ENCODE measurements at places on chromosomes 6 and 20. TPM values are rescaled to one million over a fixed set of nuclear protein-coding genes. Genes with fewer than 3 reads are reported as not detected.

SPEF1 gene
- not detected for total RNA-seq

MDFI gene
- total RNA-seq = 21.7 TPM

DNA sequence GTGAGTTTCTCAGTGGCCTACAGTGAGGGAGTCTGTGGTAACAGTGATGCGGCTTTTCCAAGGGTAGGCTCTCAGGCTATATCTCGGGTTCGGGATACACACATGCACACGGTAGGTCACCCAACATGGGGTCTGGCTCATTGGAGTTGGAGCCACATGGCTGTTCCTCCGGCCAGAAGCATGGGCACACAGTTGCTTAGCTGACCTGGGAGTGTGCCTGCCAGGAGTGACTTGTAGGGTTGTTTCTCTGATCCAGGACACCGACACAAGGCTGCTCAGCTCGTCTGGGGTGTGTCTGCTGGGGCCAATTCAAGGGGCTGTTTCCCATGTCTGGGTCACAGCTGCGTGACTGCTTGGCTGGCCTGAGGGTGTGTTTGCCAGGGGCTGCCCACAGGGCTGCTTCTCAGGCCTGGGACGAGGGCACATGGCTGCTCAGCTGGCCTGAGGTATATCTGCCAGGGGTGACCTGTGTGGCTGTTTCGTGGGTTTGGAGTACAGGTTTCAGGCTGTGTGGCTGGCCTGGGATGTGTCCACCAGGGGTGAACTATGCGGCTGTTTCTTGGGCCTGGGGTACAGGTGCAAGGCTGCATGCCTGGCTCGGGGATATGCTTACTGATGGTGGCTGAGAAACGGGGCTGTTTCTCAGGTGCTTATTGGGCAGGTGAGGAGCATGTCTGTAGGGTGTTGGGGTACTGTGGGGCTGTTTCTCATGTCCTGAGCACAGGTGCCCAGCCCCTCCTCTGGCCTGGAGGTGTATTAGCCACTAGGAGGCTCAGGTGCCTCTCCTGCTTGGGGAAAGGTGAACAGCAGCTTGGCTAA is 15.2 kb downstream of the KIF25 start:
- DNase-seq = no peak

- DNase-seq = peak; percentile 89
These were observed 639 bp upstream of the CD24 start for GRCh38 chr6:106974999-106975737.

TUBB2B gene
- 12.2 TPM for total RNA-seq

DNA sequence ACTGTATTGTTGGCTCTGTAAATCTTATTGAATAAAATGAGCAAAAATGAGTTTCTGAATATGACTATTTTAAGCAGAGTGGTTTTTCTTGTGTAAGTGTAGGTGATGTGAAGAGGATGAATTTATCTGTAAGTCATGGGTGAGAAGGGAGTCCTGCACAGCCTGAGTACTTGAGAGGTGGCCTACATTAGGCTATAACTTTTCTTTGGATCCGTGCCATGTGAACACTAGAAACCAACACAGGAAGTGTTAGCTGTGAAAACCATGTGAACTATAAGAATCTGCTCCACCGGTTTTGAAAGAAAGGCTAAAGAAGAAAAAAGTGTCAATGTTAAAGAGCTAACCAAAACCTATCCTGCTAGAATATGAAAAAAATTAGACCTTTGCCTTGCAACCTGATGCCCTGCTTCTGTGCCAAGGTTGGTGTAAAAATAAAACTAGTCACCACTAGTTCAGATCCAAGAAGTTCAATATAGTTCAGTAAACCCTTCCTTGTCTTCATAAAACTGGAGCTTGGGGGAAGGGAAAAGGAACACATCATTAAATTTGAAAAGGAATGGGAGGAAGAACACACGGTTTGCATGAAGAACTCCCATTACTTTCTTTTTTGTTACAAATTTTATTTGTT is 21.3 kb downstream of the PLCB1 start:
- DNase-seq = no peak

NOL7 gene
- 47.0 TPM for total RNA-seq

GRCh38 chr20:6744805-6745204 is 22.7 kb upstream of the BMP2 start:
- no peak for DNase-seq

- no peak for DNase-seq
These were observed 27.0 kb downstream of the HECA start for GRCh38 chr6:139161817-139162284.

DNA sequence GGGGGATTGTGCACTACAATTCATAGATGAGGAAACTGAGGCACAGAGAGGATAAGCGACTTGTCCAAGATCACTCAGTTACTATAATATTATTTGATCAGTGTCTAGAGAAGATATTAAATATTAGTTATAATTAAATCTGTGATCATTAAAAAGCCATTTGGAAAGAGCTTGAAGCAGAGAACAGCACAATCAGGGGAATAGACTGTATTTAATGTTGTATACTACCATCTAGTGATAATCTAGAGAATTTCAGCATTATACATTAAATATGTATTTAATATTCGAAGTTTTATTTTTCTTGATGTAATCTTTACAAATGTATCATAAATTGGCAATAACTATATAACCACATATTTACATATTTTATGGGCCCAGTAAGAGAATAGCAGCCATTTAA is 20.1 kb upstream of the MTCL3 start:
- DNase-seq = no peak

LRRC73 gene
- 0.45 TPM for total RNA-seq

DNA sequence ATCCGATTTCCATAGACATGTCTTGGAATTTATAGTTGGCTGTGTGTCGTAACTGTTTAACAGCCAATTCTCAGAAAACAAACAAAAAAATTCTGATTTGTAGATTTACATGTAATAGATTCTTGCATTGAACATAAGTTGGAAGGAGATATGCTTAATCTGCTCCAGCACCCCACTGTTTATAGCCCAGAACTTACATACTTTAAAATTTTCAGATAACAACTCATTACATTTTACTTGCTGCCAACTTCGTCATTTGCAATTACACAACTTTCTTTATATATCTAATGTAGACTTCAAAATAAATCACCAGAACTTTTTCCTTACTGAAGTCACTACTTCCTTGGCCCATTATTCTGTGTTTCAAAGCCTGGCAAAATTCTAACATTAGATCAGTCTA is 472.3 kb upstream of the EYS start:
- DNase-seq = no peak

DNA sequence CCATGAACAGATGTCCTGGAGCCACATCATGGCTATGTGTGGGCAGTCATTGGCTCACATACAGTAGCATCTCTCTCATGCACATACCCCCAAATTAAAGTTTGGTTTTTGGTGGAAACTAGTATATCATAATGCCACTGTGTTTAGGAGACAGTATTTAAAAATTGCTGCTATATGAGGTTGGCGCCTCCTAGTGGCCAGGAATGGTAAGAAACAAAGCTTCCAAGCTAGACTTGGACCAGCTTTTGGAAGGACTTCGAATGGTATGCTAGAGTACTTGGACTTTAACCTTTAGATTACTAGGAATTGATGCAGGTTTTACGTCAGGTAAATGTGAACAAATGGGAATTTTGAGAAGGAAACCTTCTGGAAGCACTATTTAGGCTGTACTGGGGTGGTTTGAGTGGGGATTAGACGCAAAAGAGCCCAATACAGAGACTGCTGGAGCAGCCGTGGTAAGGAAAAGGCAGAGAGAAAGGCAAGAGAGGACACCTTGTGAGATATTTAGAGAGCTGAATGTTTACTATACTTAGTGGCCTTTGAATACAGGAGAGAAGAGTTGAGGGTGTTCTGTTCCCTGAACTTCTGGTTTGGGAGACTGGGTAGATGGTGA is 23.8 kb downstream of the PRSS35 start:
- no peak for DNase-seq

GRCh38 chr6:46862381-46862780 is 59.4 kb downstream of the ADGRF5 start:
- no peak for DNase-seq

ACSS1 gene
- 14.3 TPM for total RNA-seq

DNA sequence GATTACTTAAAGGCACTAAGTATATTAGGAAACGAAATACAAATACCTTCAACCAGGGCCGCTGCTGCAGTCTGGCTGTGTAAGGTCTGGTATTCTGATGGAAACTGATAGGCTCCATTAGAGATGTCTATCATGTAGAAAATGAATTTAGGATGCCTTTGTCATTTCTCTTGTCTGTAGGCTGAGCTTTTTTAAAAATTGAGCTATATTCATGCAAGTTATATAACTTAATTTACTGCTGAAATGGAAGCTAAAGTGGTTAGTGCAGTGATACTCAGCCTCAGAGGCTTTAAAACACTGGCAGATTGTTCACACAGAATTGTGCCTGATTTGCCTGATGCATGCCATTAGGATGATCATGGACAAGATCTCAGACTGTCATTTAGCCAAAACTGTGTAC is 286.2 kb upstream of the QKI start:
- no peak for DNase-seq

GRCh38 chr6:87184762-87185250 is 29.4 kb downstream of the ZNF292 start:
- DNase-seq = no peak

- DNase-seq = no peak
These were observed 23.9 kb downstream of the ARMC2 start for GRCh38 chr6:108872141-108872557.

DNA sequence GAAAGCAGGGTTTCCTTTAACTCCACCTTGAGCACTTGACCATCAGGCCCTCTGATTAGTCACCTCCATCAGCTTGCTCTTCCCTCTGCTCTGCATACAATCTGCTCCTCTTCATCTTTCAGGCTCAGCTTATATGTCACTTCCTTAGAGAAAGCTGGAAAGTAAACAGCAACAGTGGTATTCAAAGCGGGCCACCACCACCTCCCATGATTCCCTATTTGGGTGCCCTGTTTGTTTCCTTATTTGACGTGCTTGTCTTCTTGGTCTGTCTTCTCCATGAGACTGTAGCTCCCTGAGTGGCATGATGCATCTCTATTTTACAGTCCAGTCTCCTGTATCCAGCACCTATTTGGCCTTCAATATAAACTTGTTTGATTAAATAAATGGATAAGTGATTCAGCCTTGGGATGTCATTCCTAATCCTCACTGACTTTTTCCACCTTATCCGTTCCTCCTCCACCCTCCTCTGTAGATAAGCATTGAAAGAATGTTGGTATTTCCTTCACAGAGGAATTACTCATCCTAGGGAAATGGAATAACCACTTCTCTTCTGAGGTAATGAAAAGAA is 102.8 kb upstream of the SGK1 start:
- DNase-seq = no peak

EFCAB8 gene
- 0.39 TPM for total RNA-seq

- DNase-seq = no peak
These were observed 317.1 kb downstream of the BMP7 start for GRCh38 chr20:56949318-56949717.

TPBG gene
- 15.0 TPM for total RNA-seq

GRCh38 chr6:123527406-123527805 is 109.3 kb downstream of the TRDN start:
- DNase-seq = no peak

GRCh38 chr6:119584088-119584487 is 234.5 kb upstream of the MAN1A1 start:
- DNase-seq = no peak

DNA sequence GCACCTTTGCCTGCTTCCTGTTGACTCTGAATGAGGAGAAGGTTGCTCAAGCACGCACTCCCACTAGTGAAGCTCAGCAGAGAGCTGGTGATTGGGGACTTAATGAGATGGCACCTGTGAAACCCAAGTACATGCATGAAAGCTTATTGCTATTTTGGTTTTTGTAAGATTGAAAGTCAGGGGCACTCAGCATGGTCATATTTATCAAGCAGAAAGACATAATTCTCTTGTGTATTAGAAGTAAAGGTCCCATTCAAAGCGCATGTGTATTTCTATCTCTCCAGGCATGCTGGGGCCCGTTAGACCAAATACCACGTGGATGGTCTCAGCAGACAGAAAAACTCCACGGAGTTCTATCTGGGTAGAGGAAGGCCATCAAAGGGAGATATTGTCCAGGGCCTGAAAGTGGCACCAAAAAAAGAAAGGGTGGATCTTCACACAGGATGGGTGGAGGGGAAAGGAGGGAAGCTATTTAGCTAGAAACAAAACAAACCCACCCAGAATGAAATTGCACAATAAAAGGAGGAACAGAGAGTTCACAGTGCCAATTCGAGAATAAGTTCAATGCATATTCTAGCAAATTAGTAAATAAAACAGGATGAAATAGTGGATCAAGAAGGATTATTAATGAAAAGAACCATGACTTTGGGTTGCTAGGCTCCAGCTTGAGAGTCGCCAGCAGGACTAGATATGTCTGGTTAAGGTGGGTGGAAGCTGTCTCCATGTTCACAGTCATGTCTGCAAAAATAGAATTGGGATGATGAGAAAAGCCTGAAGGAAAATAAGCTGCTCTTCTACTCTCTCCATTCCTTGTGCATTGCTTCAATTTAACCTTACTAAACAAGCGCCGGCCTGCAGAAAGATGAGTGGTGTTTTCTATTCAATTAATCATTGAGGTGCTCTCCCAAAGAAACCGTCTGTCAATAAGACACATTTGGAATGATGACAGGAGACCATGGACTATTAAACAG is 224.9 kb upstream of the DTNBP1 start:
- no peak for DNase-seq

GRCh38 chr6:164206807-164207423 is 792.4 kb downstream of the QKI start:
- DNase-seq = no peak

RPN2 gene
- total RNA-seq = 177 TPM

DNA sequence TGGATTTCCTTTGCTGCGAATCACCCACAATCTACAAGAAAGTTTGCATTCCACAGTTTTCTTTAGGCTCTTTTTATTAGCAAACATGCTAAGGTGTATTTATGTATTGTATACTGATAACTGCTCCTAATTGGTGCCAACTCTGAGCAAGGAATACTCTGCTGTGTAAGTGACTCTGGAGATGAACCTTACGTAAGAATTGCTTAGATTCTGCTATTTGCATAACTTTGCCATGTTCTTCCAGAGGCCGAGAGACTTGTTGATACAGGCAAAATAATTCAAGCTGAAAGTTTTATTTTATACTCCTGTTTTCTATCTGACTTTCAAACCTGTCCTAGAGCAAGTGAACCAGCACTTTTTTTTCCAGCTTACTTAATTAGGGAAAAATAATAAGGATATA is 461.3 kb downstream of the GJA1 start:
- DNase-seq = no peak

HUS1B gene
- 0.77 TPM for total RNA-seq

CYP21A2 gene
- total RNA-seq = 0.45 TPM

- DNase-seq = no peak
These were observed 11.2 kb downstream of the PCIF1 start for GRCh38 chr20:45945678-45946148.

- no peak for DNase-seq
These were observed 11.9 kb downstream of the XKR7 start for GRCh38 chr20:31979713-31980426.

DNA sequence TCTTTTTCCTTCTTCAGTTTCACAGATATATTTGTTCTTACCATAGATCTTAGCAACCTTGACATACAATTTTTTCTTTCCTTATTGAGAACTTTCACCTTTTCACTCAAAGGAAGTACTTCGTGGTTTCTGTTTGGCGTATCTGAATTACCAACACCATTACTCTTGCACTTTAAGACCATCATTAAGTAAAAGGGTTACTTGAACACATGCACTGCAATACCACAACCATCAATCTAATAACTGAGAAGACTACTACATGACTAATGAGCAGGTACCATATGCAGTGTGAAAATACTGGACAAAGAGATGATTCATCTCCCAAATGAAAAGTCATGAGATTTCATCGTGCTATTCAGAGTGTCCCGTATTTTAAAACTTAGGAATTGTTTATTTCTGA is 21.7 kb upstream of the SENP6 start:
- no peak for DNase-seq

- DNase-seq = no peak
These were observed 55.6 kb downstream of the KIAA0408 start for GRCh38 chr6:127403636-127404035.

- DNase-seq = no peak
These were observed 4.6 kb upstream of the GJB7 start for GRCh38 chr6:87333591-87334181.

Measured in mesenteric fat pad (tissue), 1 donor.